ENCODE measurements at places on chromosomes 1 and 21.

GRCh38 chr1:85609976-85610375 lies 29.4 kb downstream of the CCN1 start:
- DNase-seq: no peak

- no peak for DNase-seq
Measured at GRCh38 chr1:150156868-150157603, 7.3 kb downstream of the PLEKHO1 start.

DNA sequence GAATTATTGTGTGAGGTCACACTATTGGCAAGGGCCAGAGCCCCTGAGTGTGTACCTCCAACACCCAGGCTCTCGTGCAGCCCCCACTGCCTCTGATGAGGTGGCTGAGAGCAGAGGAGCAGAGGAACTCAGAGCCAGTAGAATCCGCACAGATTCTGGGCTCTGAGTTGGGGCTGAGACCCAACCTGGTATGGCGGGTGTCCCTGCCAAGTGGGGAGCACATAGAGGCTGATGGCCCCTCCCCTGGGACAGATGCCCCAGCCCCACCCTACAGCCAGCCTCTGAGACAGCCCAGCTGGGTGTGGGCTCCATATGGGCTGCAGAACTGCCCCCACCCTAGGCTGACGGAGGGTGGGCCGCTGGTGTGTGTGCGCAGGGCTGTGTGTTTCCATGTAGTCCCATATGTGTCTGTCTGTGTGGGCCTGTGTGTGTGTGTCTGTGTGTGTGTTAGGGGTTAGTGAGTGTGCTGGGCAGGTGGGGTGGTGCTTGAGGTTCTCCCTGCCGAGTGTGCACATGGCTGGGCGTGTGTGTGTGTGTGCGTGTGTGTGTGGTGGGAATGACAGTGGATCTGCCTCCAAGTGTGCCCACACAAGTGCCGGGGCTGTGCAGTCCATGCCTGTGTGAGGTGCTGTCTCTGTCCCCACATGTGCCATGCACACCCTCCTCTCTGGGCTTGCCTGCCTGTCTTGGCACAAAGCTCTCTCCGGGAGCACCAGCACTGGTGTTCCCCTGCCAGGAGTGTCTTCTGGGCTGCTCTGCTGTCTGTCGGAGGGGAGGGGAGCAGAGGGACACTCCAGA lies 24.4 kb downstream of the FOXO6 start:
- no peak for DNase-seq

DNA sequence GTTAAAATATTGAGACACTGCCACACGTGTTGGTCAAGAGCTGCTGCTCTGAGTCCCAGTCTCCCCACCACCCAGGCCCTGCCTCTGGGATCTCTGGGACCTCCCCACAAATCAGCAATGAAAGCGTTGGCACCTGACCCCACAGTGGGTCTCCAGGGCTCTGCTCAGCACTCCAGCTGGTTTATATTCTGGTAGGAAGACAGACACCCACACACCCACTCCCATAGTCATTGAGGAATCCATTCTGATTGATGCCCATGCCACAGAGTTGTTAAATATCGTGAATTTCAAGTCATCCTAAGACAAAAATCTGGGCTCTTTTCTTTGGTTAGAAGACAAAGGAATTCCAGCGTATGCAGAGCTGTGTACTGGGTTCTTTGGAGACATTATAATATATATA lies 91.6 kb downstream of the KIF26B start:
- no peak for DNase-seq

- DNase-seq: no peak
Measured at GRCh38 chr1:12774801-12775345, 1.3 kb downstream of the PRAMEF12 start.

DNA sequence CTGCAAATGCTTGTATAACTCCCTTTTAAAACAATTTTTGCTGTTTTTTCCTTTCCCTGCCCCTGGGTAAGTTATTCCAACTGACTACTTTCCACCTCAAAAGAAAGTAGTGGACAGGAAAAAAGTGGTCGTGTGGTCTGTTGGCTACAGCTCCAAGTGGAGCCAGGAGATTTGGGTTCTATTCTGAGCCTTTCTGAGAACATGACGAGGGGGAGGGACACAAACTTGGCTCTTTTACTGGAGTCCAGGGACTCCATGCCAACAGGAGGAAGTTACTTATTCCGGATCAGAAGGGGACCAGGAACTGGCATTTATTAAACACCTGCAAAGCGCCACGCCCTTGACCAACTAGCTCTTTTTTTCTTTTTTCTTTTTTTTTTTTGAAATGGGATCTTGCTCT lies 79.0 kb upstream of the CAPZB start:
- no peak for DNase-seq

GRCh38 chr21:44596068-44596725 lies 3.9 kb upstream of the KRTAP10-6 start:
- no peak for DNase-seq

GRCh38 chr1:91798740-91799139 lies 87.2 kb downstream of the TGFBR3 start:
- DNase-seq: no peak

GRCh38 chr1:197017558-197018146 lies 40.3 kb downstream of the CFHR5 start:
- no peak for DNase-seq

DNA sequence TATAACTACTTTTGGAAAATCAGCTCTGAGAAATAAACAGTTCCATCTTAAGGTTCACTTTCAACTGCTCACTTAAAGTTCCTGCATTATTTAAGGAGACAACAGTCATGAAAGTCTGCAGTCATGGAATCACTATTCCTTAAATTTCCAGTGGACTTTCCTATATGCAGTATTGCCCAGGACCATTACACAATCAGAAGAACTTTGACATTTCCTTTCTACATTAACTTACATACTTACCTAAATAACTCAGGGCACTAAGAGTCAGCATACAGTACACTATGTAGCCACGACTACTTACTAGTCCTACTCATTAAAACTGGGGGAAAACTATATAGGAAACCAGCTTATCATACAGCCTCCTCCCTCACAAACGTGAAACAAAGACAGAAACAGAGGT lies 220.1 kb downstream of the SLC45A1 start:
- DNase-seq: no peak

GRCh38 chr1:193348769-193349535 lies 162.5 kb upstream of the B3GALT2 start:
- DNase-seq: no peak

GRCh38 chr21:32819694-32820093 lies 48.1 kb upstream of the PAXBP1 start:
- DNase-seq: no peak

DNA sequence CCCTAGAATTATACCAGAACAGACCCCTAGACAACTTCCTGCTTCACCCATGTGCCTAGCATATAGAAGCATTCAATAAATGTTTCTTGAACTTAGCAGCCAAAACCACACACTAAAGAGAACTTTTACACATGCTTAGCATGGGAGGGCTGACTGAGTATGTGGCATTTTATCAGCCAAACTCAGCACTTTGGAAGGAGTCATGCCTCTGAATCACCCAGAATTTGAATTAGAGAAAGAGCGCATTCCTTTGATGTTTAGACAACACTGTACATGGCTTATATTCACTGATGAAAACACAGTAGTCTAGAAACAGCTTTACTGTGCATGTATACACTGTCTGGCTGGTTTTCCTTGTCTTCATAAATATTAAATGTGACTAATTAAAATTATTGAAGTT lies 26.1 kb downstream of the SPAG17 start:
- no peak for DNase-seq

GRCh38 chr1:201385299-201385891 lies 7.9 kb upstream of the TNNT2 start:
- no peak for DNase-seq

- DNase-seq: no peak
Measured at GRCh38 chr1:114026797-114027196, 47.5 kb downstream of the OLFML3 start.

DNA sequence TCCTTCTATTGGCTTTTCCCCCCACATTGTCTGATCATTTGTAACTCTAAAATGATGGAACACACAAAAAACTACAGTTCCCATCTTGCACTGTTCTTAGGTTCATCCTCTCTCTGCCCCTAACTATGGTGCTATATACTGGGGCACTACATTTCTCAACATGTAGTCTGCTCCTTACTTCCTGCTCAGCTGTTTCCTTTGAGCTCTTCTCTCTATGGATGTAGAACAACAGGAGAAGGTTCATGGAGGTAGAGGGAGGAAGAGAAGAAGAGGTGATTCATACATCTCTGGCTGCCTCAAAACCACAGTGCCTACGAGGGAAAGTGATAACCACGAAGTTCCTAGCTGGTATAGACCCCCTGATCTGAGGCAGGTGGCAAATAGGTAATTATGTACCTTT lies 7.0 kb upstream of the C1orf146 start:
- DNase-seq: no peak

DNA sequence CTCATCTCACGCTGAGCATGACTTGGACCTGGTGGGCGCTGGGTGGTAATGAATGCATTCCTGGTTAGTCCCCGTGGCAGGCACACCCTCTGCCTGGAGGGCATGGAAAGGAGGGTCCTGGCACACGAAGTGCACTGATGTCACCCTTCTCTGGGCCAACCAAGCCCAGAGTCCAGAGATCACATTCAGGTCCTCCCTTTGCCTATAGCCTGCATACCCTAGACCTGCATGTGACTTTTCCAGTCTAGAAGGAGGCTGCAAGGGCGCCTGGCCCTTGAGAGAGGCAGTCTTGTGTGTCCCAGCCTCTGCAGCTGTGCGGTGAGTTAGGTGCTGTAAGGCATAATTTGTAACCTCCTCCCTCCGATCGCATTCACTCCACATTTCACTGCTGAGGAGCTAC lies 22.1 kb downstream of the PADI2 start:
- DNase-seq: no peak

DNA sequence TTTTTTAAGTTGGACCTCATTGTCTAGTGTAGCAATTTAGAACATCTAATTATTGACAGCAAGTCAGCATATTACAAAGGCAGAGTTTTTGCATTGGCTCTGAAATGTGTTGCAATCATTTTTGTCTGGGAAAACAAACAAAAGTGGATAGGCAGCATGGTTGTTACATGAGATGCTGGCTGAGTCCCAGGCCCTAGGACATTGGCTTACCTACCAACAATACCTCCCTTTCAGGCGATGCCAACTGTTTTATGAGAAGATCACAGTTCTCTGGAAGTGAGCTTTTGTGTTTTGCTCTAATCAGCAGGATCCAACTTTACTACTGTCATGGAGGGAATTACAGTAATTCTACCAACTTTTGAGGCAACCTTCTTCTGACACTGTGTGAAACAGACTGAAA lies 71.5 kb upstream of the CXADR start:
- DNase-seq: no peak

DNA sequence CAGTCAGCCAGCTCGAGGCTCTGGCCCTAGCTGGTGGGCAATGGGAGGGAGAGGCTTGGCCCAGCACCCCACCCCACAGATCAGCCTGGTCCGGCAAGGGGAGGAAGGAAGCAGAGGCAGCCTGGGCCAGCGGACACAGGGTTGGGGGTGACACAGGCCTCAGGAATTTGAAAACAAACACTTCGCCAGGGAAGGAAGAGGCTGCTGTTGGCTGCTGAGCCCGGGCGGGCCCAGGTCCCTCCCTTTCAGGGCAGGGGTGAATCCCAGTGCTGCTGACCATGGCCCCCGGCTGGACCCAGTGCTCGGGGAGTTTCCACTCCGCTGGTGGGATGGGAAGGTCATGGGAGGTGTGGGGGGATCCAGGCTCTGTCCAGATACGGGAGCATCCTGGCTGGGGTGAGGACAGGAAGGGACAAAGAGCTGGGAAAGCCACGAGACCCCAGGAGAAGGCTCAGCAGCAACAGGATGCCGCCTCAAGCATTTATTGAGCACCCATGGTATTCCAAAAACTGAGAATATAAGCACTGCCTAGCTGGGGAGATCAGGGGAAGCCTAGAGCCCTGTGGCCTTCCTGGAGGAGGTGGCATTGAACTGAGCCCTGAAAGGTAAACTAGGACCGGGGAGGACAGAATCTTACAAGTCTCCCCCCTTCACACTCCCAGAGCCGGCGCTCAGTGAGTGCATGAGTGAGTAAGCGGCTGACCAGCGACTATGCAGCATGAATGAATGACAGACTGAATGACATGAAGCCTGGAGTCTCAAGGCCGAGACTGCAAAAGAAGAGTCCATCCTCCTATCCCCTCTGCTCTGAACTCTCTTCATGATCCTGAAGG lies 26.2 kb upstream of the EPHA2 start:
- DNase-seq: no peak

DNA sequence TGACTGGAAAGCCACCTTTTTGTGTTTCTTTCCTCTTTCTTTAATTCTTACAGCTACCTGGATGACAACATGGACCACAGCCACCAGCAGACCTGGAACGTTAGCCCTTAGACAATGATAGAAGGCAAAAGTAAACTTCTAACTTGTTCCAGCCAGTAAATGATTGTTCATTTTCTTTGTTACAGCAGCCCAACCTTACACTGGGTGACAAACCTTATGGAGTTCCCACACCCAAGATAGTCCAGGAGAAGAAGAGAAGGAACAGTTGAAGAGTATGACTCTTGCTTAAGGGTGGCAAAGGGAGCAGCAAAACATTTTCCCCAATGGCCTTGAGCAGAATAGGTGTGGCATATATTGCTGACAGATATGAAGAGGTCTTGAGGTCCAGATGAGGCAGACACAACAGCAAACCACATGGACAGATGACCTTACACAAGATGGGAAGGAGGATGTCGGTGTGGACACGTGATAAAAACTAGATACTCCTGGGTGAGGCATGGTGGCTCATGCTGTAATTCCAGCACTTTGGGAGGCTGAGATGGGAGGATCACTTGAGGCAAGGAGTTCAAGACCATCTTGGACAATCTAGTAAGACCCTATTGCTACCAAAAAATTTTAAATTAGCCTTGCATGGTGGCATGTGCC lies 11.8 kb upstream of the FAM76A start:
- no peak for DNase-seq

DNA sequence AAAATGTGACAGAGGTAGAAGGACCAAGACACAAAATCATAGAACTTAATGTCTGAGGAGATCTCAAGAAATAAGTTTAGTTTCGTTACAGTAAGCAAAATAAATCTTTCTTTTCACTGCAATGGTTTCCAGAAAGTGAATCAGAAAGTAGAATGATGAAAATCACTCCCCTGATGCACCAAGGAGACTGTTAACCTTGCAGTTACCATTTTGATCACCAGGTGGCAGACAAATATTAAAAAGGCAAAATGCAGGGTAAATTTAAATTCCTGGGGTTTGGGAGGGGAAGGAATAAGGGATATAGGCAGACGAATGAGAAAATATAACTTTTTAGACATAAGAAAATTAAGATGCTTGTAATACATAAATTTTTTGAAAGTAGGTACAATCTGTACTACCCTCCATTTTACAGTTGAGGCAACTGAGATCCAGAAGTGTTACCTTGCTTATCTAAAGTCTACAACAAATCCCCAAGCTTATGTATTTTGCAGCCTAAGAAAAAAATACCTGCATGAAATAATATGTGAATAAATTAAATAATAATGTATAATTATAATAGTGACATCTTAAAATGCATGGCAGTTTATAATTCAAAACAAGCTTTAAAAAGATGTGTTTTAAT lies 253.2 kb downstream of the CRB1 start:
- no peak for DNase-seq
